Fibroblast of skin of left quadriceps (primary cell): ENCODE measurements at places on chromosomes 1 and 21.

DNA sequence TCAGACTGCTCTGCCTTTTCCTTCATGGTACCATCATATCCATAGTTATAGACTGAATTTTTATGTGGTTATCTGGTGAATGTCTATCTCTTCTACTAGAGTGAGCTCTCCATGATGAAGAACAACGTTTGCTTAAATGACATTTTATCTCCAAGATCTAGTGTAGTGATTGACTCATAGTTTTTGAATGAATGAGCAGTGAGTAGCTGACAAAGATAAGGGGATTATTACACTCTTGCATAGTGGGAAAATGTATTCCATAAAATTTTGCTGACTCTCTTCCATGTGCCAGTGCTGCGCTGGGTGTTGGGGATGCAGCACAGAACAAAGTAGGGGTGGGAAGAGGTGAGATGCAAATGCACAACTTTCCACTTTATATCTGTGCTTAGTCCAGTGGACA is 147.7 kb downstream of the TGFB2 start:
- DNase-seq = no peak

DNA sequence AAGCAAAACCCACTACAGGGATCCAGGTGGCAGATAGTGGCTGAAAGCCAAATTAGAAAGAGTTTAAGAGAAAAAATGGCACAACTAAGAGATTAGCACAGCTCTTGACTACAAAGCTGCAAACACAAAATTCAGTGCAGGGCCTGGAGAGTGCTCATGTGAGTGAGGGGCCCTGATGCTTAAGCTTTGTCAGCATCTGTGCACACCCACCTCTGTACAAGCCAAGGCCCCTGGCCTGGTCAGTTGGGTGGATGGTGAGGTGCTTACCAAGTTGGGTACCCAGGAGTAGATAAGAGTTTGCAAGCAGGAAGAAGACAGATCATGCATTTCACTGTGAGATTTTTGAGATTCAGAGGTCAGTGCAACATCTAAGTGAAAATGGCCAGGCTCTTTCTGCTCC is 62.7 kb upstream of the ATP1B1 start:
- DNase-seq = no peak

DNA sequence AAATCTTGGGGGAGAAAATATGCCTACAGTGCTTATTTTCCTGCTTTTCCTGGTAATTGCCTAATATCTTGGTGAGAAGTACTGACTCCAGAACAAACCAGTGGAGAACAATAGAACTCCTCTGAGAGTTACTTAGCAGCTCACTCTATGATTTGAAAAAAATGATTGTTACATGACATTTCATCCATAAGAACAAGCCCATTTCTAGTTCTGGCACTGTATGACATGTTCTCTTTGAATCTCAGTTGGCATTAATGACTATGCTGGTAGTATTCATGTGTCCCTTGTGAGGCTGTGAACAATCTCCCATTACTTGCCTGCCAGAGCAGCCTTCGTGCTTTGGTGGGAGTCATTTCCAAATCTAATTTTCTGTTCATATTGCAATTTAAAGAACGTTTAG is 58.0 kb downstream of the CLIC4 start:
- DNase-seq = no peak

GRCh38 chr1:196997423-196997822 is 20.1 kb downstream of the CFHR5 start:
- DNase-seq = peak; percentile 80

DNA sequence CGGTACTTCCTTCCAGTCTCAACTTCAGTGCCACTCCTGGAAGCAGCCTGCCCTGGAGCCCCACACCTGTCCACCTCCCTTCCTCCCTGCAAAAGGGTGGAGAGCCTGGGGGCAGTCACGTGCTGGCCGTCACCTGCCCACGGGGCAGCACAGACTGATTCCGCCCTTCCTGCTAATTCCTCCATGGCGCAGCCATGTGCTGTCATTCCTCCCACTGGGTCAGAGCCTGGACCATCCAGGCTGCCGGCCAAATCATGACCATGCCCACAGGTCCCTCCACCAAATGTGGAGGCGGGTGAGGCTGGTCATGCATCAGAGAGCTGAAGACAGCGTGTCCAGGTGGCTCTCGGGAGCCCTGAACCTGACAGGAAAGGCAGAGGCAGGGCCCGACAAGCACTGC is 24.4 kb upstream of the GPR153 start:
- no peak for DNase-seq

GRCh38 chr1:22349362-22350043 is 102.1 kb upstream of the ZBTB40 start:
- DNase-seq = no peak

DNA sequence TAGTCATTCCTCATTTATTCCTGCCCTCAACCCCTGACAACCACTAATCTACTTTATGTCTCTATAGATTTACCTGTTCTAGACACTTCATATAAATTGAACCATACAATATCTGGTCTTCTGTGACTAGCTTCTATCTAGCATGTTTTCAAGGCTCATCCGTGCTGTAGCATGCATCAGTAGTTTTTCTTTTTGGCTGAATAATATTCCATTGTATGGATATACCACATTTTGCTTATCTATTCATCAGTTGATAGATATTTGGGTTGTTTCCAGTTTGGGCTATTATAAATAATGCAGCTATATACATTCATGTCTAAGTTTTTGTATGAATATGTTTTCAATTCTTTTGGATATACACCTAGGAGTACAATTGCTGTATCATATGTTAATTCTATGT is 101.5 kb downstream of the HFM1 start:
- DNase-seq = no peak

- no peak for DNase-seq
These were observed 18.7 kb upstream of the RERE start for GRCh38 chr1:8835941-8836643.

GRCh38 chr1:2091611-2092604 is 41.7 kb downstream of the PRKCZ start:
- DNase-seq = no peak

GRCh38 chr21:29403922-29404538 is 105.3 kb downstream of the BACH1 start:
- no peak for DNase-seq

DNA sequence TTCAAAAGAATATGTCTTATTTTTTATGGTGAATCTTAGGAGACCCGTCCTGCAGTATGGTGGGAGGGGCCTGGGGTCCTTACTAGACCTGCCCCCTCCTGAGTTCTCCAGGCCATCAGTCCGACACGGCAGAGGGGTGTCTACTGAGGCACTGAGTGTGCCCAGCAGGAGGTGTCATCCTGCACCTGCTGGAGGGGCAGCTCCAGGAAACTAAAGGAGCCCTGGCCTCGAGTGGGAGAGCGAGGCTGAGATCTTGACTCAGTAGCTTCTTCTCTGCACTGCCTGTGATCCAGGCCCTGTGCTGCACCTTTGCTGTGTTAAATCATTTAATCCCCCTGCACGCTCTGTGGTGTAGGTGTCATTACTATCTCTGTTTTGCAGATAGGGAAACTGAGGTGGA is 587.7 kb downstream of the PTPRU start:
- DNase-seq = no peak

GRCh38 chr1:54378874-54379554 is 27.2 kb downstream of the SSBP3 start:
- DNase-seq = no peak

GRCh38 chr1:235275223-235275622 is 52.8 kb downstream of the ARID4B start:
- no peak for DNase-seq

GRCh38 chr1:94634977-94635416 is 93.4 kb upstream of the F3 start:
- no peak for DNase-seq

- no peak for DNase-seq
These were observed 167.4 kb upstream of the PRMT6 start for GRCh38 chr1:106889059-106889458.

DNA sequence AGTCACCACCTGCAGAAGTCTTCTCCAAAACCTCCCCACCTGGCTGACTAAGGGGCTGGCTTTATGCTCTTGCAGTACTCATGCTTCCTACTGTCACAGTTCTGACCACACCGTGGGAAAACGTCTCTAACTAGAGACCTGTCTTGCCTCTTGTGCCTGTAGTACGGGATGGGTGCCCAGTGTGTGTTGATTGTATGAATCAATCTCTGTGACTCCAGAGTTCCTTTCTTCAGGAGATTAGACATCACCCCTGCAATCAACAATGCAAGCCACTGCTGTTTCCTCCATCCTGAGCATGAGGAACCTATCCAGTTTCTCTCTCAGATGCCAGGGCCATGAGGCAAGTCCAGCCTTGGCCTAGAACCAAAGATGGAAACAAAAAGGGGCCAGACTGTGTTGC is 64.1 kb downstream of the LRRN2 start:
- DNase-seq = no peak

DNA sequence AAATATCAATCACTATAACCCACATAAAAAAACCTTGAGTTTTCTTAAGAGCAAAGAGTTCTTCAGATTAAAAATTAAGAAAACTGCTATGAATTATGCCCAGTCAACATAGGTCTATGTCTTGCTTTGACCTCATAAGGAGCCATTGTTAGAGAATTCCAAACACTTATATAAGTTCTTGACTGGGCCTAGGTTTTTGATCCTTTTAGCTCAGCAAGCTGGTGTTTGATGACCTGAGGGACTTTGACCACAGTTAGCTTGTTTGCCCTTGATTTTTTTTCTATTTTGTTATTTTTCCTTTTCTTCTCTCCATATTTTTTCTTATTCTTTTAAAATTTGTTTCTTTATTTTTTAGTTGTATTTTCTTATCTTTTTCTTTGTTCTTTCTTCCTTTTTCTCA is 122.3 kb downstream of the RHOU start:
- no peak for DNase-seq

DNA sequence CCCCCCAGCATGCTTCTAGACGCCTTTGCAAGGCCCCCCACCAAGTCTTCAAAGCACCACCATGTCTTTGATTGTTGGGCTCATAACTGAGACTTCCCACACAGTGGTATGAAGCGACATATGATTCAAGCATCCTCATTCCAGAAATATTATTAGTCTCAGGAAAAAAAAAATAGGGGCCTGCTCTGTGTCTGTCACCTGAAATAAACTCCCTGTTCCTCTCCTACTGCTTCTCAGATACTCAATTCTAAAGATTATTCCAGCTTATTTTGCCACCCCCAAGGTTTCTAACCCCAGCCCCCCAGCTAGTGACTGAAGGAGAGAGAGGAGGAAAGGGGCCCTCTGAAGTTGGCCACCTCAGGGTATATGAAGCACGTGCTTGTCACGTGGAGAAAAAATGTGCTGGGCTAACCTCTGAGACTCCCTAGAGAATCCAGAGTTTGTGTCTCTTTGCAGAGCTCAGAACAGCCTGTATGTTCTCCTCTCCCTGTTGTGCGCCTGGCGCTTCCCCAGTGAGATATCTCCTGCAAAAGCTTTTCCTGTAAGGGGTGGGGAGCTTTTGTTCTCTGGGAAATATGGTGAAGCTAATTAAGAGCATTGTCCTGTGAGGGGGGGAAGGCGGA is 35.9 kb upstream of the RASAL2 start:
- peak; percentile 77 for DNase-seq

GRCh38 chr21:34965200-34966174 is 83.6 kb downstream of the RUNX1 start:
- DNase-seq = no peak
